Osteocyte (in vitro differentiated cells): ENCODE measurements at places on chromosomes 1 and 21.

DNA sequence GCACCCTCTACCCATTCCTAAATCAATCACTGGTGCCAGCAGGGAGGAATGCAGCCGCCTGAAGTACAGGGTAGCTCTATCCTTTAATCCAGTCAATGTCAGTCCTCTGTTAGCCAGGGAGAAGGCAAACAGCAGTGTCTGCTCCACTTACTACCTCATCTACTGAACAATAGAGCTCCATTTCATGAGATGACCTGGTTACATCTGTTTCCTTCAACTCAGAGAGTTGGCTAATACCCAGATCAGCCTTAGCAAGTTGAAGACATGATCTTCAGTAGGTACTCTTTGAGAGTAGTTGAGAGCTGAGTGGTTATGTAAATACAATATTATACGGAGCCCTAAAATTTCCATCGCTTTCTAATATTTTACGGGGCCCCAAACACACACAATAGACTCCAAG is 46.1 kb upstream of the CD34 start:
- no peak for DNase-seq

DNA sequence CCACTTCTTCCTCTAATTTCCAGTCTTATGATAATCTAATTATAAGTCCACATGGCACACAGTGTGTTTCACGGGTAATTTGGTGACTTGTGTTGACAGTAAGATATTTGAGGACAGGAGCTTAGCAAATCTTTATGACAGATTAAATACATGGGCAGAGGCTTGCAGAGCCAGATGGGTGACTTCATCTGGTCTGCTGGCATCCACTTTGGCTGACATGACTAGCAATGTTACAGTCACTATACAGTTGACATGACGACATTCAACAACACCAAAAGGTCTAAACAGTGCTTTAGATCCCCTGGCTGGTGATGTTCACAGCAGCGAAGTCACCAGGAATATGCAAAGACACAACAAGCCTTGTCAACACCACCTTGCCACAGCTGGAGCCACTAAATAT is 147.2 kb downstream of the ETS2 start:
- DNase-seq, result no peak

DNA sequence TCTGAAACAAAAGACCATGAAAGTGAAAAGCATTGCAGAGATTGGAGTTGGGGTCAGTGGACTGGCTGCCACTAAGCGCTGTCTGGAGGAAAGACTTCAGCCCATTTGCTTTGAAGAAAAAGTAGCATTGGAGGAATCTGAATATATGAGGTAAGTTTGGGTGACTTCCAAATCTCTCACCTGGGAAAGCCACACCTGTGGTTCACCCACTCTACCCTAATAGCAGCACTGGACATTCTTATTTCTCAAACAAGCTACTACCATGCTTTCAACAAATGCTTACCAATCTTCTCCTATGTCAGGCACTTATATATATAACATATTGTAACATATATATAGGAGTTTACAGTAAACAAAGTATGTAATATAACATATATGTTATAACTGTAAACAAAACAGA is 76.0 kb upstream of the POGK start:
- DNase-seq, result no peak

- DNase-seq, result no peak
Measured at GRCh38 chr1:191993549-191993948, 164.7 kb upstream of the RGS18 start.

DNA sequence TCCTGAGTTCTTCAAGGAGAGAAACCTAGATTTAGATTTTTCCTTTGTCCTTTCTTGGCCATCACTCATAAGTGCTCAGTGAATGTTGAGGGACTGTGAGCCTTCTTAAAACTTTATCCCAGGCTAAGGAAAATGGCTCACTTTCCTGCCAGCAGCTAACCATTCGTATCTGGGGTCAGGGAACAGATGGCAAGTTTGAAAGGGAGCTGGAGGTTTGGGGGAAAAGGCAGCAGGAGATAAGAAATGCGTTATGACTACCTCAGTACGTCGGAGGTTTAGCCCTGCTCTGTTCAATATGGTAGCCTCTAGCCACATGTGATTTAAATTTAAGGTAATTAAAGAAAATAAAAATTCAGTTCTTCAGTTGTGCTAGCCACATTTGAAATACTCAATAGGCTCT is 13.3 kb downstream of the RRP15 start:
- DNase-seq, result no peak

DNA sequence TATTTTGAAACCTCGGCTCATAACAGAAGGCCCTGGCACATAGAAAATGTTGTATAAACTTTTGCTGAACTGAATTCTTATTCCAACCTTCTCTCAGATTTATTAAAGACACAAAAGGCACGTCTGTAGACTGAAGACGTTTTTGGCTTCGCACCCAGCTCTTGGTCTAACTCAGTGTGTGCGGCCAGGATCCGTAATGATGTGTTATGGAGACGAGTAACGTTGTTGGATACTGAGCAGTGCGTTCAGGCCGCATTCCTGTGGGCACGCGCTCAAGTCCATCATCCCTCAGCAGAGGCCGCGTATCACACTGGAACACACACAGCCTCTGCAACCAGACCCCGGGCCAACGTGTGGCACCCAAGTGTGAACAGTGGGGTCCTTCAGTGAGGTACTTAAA is 154.8 kb upstream of the RAB4A start:
- DNase-seq, result no peak

DNA sequence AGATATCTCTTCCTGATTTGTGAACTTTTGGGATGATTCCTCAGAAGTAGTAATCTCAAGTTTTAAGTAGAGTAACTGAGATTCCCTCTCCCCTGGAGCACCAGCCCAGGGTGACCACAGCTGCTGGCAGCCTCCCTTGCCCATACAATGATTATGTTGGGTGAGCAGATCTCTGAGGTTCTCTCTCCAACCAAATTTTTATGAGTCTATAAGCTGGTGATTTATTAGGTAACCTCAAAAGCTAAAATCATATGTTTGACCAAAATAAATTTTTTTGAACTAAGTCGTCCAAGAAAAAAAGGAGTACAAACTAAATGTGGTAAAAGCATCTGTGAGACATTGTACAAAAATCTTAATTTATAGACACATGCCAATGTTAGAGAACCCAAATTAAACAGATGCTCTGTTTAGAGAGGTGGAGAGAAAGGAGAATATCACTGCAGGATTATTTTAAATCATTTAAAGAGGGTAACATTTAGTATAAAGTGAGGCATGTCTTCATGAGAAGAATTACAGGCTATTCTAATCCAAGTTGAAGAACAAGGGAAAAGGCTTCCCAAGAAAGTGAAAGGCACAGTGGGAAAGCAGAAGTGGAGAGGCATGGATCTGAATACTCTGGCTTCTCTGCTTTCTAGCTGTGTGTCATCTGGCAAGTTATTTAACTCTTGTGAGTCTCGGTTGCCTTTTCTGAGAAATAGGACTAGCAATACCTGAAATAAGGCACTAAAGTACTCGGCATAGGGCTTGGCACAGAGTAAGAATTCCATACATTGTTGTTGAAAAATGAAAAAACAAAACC is 2.5 kb downstream of the AKNAD1 start:
- no peak for DNase-seq

GRCh38 chr1:4064150-4064889 is 164.2 kb upstream of the C1orf174 start:
- no peak for DNase-seq

DNA sequence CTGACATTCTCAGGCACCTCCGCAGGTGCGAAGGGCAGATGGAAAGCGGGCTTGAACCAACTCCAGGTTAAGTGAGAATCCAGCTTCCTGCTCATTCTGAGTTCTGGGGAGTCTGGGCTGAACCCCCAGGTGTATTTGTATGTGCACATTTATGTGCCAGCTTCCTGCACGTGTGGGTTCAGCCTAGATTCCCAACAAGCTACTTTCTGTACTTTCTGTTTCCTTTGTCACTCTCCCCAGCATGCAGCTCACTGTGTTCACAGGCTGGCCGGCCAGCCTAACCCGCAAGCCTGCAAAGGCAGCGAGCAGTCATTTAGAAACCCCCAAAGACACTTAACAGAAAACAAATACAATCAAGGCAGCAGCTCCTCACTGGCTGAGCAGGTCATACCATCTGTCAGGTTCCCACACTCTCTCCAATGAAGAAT is 1.3 kb upstream of the IL19 start:
- no peak for DNase-seq

GRCh38 chr1:156347331-156347730 is 9.0 kb downstream of the TSACC start:
- DNase-seq, result no peak

- DNase-seq, result peak; percentile 93
Measured at GRCh38 chr1:26363549-26364448, 8.8 kb downstream of the ZNF683 start.

DNA sequence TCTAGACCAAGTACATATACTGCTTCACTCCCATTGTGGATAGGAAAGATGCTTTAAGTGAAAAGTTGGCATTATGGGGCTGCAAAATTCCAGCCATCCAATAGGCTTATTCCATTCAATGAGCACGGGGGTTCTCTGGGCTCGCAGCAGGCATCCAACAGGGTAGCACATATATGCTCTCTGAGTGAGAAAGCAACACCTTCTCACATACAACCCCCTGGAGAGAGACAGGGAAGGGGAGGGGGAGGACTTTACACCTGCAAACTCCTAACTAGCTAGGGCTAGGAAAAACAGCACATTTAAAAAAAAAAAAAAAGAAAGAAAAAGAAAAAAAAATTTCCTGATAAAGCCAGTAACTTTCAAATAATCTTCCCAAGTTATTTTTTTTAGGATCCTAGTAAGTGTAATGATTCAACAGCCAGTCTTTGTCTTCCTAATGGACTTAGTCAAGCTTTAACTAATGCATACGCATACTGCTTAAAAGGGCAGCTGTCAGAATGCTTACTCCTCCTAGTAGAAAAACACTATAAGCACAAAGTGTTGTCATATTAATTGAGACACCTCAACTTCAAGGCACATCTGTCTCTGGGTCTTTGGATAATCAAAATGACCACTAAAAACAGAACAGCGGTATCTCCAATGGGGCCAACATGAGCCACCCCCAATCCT is 18.7 kb downstream of the PSMB2 start:
- DNase-seq, result no peak

GRCh38 chr1:180176965-180177364 is 22.3 kb downstream of the QSOX1 start:
- no peak for DNase-seq

DNA sequence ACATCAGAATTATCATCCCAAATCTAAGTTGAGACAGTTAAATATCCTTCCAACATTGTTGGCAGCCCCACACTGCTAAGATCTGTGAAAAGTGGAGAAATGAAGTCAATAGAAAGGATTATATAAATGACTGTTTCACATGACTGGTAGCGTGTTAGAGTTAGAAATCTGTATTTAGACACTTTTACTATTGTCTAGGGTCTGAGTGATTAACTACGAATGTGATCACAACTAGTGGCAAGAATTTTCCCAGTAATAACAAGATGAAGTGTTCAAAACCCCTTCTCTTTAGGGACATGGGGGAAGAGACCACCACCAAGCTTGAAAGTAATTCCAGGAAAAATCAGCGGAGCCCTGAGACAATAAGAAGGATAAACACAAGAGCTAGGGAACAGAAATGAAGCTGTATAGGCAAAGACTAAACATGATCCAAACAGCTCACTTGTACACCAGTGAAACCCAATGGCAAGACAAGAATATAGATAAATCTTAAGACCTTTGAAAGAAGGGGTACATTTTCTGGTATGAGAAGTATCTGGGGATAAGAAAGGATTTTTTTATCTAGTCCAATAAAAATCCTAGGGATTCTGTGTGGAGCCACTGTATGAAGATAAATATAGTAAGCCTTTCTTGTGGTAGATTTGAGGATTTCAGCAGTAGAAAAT is 646.6 kb upstream of the USP24 start:
- DNase-seq, result no peak

GRCh38 chr1:55155522-55155921 is 59.6 kb downstream of the USP24 start:
- no peak for DNase-seq

DNA sequence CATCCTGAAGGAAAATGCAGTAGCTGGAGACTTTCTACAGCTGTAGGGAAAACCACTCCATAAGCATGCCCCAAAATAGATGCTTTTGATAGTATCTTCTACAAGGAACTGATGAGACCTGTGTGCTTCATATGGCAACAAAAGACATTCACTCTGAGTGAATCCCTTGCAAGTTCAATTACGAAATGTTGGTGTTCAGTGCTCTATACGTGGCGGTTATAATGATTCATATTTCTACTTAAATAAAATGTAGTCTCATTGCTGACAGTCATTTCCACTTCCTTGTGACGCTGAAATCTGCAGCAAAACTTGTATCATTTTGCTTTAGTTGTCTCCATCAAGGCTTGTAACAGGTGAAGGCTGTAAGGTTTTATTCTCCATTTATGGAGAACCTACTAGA is 20.6 kb downstream of the TOR1AIP2 start:
- DNase-seq, result no peak

DNA sequence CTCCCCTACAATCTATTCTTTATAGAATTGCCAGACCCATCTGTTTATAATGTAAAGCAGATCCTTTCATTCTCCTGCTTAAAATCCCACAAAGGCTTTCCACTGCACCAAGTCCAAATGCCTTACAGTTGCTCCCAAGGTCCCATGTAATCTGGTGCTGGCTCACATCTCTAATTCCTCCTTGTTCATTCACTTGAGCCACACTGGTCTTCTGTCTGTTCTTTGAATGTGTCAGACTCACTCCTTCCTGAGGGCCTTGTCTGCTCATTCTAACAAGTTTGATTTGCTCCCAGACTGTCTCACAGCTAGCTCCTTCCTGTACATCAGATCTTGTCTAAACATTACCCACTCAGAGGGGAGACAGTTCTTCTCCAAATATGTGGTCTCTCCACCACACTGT is 38.9 kb downstream of the ALG14 start:
- DNase-seq, result no peak

DNA sequence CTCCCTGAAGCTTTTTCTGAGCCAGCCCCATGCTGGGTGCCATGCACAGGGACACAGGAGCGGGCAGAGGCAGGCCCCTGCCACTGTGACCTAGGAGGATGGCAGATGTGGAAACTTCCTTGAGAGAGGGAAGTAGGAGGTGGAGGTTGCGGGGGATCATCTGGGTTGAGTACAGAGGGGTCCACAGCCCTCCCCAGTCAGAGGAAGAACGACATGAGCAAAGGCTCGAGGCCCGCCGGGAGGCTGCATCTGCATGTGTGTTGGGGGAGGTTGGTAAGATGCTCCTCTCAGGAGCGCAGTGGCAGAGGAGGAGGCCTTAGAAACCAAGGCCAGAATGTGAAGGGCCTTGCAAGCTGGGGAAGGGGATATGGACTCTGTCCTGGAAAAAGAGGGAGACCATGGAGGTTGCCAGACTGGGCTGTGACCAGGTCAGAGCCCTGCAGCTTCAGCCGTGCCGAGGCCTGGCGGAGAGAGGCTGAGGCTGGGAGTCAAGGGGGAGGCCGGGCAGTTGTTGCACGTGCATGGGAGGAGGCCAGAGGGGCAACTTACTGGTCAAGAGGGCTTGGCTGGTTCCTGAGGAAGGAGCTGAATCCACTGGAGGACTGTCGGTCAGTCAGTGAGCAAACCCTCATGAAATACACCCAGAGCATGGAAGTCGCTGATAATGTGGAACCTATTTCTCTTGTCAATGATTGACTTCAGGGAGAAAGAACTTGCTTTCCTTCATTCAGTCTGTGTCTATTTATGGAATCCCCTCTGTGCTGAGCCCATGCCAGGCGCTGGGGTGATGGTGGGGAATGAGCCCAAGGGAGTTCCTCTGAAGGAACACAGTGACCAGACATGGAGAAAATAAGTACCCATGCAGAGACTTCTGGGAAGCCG is 31.7 kb downstream of the A3GALT2 start:
- no peak for DNase-seq
